ENCODE measurements at places on chromosomes 1 and 21.

DNA sequence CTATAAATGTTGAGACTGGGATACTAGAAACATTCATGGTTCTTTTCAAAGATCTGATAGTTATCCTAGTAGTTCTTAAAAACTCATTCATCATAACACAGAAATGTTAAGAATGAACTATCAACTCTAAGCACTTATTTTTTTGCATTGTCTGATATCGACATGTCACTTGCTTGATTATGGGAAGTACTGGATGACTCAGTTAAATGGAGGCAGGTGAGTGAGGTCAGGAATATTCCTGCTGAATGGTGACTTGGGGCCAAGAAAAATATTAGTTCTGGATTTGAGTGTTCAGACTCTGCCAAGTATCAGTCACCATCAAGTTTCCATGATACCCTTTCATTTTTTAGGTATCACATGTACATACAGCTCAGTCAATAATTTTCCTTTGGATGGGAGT lies 63.6 kb downstream of the NEK7 start:
- DNase-seq, result no peak

GRCh38 chr1:197464044-197464443 lies 196.0 kb downstream of the CRB1 start:
- DNase-seq, result no peak

GRCh38 chr1:150887018-150887417 lies at the start of gene CTXND2:
TSS of gene CTXND2 (plus strand) at chr1:150887136. CDS start at chr1:150912315, 25,179 bp downstream.
- no peak for DNase-seq

DNA sequence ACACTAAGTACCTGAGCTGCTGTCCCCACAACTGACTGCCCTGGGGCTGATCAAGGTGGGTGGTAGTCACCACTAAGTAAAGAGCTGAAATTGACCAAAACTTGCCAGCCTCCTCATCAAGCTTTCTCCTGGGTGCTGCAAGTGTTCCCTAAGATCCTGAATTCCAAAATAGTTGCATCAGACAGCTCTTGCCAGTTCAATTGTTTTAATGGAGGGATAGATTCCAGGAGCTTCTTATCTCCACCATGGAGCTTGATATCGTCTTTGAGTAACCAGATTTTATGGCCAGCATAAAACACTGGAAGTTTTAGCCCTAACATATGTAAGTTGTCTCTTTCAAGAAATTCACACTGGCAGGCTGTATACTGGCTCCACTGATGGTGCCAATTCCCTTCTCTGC lies 90.3 kb downstream of the NID1 start:
- DNase-seq, result no peak

DNA sequence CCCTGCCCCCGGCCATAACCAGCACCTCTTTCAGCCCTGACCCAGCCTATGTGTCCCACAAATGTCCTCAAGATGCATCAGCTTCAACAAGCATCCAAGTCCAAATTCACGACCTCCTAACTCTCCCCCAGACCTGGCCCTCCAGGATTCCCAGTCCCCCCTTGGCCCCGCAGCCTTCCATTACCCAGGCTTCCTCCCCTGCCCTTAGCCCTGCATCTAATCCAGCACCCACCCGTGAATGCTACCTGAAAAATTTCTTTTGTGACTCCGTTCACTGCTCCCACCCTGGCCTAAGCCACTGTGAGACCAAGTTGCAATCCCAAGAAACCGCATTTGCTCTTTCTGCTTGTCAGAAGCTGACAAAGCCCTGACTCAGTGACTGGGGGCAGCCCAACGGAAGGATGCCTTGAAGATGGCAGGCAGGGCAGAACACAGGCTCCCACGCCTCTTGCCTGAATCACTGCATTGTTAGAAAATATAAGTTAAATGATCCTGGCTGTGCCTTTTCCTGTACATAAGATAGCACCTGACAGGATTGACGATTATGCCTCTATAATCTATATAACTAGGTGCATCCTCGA lies 939 bp upstream of the MFAP2 start:
- DNase-seq, result no peak

DNA sequence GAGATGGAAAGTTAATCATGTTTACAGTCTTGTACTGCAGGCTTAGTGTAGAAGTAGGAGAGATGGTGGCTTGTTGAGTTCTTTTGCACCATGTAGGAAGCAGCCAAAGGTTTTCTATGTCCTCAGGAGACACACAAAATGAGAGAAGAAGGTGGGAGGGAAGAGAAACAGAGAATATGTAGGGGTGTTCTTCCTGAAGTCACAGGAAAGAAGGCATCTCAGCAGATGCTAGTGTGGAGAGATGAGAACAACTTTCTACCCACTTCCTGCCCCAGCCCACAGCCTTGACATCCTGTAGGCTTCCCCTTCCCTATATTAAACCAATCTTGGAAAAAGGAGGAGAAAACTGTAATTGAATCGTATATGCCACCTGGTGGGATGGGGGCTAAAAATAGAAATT lies 217.0 kb downstream of the S1PR1 start:
- DNase-seq, result no peak

DNA sequence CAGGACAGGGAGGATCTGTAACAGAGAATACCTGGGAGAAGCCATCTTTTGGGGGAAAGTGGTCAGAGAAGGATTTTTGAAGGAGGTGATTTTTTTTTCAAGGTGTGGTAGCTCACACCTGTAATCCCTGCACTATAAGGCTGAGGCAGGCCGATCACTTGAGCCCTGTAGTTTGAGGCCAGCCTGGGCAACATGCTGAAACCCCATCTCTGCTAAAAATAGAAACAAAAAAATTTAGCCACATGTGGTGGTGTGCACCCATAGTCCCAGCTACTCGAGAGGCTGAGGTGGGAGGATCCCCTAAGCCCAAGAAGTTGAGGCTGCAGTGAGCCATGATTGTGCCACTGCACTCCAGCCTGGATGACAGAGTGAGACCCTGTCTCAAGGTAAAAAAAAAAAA lies 67.4 kb upstream of the ARTN start:
- no peak for DNase-seq

DNA sequence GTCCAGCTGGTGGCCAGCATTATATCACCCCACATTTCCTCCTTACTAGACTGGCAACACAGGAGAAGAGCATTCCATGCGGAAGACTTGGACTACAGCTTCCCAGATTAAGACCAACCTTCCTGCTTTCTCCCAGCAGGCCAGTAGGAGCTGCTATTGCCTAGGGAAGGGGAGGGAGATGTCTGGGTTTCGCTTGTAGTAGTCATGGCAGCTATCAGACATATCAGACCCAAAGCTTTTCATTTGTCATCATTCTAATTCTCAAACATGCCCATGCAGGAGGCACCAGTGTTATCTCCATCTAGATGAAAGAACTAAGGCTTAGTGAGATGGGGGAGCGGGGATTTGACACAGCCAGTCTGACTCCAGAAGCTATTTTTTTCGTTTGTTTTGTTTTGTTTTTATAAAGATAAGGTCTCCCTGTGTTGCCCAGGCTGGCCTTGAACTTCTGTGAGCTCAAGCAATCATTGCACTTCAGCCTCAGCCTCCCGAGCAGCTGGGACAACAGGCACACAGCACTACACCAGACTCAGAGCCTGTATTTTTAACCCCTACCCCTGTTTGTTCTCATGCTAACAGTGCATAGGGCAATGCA lies 4.5 kb downstream of the PLA2G2A start:
- no peak for DNase-seq

GRCh38 chr1:22955146-22955545 lies 17.5 kb downstream of the LACTBL1 start:
- no peak for DNase-seq

Data from stimulated activated effector memory CD8-positive, alpha-beta T cell treated with anti-CD3 and anti-CD28 coated beads, Interleukin-12 subunit alpha, Interleukin-12 subunit beta, amount 100 ng/mL, for 72 hours (primary cell).